ENCODE measurements at places on chromosomes 16 and 17.

DNA sequence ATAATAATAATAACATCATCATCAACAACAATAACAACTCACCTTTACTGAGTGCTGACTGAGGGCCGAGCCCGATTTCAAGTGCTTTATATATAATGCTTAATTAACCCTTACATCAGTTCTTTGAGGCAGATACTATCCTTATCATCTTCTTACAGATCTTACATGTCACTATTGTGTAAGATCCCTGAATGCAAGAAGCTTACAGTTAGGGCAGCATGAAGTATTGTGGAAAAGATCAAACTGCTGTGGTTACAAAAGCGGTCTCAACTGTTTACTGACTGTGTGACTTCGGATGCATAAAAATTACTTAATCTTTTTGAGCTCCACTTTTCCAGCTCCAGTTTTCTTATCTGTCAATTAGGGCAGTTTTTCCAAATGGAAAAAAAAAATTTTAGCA lies 3.3 kb downstream of the VAT1 start:
- no peak for DNase-seq

GRCh38 chr17:60455378-60455777 lies 33.1 kb downstream of the CHCT1 start:
- DNase-seq: no peak

- no peak for DNase-seq
These were observed 133.4 kb downstream of the MAP2K6 start for GRCh38 chr17:69547947-69548346.

- DNase-seq: no peak
These were observed 9.9 kb upstream of the MVD start for GRCh38 chr16:88672776-88673175.

DNA sequence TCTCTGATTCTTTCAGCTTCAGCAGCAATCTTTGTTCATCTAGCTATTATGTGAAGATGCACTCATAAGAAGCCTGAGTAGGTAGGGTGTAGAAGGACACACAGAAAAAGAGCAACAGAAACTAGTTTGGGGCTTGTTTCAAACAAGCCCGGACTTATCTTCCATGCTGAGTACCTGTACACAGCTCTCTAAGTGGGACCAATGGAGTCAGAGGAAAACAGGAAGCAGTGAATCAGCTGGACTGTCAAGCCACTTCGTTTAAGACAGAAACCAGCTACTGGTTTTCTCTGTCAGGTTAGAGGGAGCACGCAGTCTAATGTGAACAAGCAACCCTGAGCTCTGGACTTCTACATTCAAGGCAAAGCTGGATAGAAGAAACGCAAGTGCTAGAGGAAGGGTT lies 16.0 kb downstream of the MAP2K6 start:
- DNase-seq: peak; percentile 56

DNA sequence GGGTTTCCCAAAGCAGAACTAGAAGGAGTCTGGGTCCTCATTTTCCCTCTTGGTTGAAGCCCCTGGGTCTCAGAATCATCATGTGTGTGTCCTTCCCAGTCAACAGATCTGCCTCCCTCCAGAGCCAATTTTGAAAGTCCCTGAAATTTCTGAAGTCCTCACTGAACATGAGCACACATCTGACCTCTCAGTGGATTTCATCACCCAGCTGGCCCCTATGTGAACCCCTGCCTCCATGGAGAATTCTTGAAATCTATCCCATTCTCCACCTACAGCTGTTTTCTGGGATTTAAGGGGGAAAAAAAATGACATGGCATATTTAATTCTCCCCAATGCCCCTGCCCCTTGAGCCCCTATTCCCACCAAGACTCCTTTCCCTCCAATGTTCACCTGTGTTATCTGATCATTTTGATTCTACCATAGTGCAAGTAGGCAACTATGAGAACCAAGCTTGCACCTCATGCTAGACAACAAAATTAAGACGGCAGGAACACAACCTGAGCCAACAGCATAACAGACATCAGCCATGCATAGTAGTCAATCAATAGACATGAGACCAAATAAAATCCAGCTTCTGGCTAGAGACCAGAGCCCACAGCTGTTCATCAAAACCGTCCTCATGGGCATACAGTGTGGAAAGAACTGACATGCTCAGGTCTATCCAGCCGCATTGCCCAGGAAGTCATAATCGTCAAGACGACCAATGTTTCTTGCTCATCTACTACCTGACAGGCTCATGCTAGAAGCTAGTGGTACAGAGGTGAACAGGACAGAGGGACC lies 14.9 kb downstream of the SOX9 start:
- DNase-seq: no peak

GRCh38 chr16:11613381-11614303 lies 26.9 kb upstream of the LITAF start:
- DNase-seq: peak; percentile 93

- DNase-seq: no peak
These were observed 24.0 kb downstream of the PCTP start for GRCh38 chr17:55774846-55775271.

DNA sequence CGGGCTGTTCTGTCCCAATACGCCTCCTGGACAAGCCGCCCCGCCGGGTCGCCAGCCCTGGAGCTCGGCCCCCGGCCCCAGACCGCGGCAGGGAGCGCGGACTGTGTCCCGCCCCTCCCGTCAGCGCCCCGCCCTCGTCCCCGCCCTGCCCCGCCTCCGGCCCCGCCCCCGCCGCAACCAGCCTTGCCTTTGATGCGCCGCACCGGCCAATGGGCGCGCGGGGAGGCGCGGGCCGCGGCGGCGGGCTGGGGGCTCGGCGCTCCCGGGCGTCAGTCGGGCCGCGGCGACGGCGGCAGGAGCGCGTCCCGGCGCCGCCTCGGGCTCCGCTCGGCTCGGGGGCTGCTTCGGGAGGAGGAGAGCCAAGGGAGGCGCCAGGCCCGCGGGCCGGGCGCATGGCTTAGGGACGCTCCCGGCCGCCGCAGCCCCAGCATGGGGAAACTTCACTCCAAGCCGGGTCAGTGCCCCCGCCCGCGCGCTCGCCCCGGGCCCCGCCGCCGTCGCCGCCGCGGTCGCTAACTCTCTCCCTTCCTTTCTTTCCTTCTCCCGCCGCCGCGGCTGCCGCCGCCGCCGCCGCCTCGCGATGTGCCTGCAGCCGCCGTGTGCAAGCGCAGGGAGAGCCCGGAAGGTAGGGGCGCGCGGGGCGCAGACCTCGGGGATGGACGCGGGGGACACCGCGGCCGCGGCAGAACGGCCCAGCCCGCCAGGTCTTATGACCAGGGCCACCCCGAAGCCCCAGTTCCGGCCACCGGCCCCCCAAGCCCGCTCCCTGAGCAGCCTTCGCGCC lies at the start of gene NKD1:
TSS of gene NKD1 (plus strand) at position 272 of the 784 bp plus-strand sequence. CDS start at position 430, 158 bp downstream.
- peak; percentile 58 for DNase-seq
